Naive thymus-derived CD4-positive, alpha-beta T cell (primary cell): ENCODE measurements at places on chromosomes 1 and 21.

GRCh38 chr1:32352831-32353383 lies 9.4 kb downstream of the FAM229A start:
- DNase-seq: no peak

- DNase-seq: no peak
Measured at GRCh38 chr1:58152697-58153096, 393.8 kb downstream of the OMA1 start.

DNA sequence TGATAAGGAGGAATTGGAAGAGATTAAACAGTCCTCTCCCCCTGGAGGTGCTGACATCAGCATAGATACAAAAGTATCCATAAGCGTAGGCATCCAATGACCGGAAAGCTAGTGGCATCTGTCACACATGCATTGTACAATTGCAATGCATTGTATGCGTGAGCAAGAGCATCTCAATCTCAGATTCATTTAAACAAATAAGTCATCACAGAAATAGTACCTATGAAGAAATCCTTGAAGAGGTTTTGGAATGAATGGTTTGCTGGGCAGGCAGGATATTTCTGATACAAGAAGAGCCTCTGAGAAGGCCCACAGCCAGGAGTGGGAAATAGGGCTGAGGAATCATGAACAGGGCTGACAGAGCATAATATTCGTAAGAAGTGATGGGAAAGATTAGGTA lies 88.9 kb upstream of the ABCD3 start:
- no peak for DNase-seq

DNA sequence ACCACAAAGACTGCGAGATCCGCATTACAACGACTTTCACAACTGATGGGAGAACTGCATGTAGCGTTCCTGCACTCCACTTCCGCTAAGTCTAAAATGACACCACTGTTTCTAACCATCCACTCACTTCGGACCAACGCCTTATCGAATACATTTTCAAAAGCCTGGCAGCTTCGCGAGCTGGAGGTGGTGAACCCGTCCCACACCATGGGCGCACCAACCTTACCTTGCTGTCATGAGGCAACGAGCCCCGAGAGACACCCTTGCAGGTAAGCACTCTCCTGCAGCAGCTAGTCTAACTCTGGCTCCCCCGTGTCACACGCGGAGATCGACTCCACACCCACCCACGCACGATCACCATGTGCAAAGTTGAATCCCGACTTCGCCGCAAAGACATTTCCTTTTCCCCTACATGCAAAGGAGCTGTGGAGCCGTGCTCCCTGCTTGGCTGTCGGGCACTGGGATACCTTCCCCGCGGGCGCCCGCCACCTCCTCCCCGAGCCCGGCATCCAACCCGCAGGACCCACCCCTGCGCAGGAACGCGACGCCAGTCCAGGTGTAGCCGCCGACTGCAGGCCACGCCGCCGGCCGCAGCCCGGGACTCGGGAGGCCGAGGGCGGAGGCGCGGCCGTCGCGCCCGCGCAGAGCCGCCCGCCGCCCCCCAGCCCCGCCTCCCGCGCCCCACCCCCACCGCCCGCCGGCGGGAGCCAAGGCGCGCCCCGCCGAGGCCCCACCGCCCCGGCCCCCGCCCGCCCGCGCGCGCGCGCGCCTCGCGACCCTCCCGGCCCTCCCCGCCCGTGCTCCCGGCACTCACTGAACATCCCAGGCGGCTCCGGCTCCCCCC lies 629 bp downstream of the TAF5L start:
- peak; percentile 45 for DNase-seq

DNA sequence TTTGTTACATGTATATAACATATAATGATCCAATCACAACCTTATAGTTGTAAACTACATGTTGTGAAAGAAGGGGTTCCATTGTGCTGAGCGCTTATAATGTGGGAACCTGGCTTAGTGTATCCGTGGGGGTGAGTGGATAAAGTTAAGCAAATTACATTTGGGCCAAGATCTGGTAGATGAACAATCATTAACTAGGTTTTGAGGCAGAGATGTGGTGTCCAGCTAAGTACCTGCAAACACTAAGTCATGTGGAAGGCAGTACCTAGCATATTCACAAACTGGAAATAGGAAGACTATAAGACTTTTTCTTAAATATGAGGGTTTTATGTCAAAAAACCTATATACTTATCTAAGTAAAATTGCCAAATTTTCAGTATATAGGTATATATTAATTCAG lies 167.2 kb upstream of the PDE4B start:
- no peak for DNase-seq

DNA sequence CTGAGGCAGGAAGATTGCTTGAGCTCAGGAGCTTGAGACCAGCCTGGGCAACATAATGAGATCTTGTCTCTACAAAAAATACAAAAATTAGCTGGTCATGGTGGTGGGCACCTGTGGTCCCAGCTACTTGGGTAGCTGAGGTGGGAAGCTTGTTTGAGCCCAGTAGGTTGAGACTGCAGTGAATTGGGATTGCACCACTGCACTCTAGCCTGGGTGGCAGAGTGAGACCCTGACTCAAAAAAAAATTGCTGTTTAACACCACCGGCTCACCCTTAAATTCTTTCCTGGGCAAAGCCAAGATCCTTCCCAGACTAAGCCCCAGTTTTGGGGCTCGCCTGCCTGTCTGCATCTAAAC lies 6.6 kb upstream of the NSUN4 start:
- DNase-seq: no peak

DNA sequence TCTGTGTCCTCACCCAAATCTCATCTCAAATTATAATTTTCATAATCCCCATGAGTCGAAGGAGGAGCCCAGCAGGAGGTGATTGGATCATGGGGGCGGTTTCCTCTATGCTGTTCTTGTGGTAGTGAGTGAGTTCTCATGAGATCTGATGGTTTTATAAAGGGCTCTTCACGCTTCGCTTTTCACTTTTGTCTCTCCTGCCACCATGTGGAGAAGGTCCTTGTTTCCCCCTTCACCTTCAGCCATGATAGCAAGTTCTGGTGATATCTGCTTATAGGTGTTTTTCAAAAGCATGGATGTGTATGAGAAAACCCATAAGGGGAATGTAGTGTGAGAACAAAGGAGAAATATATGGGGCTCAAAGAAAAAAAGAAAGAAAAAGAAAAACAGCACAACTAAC lies 405.9 kb upstream of the RGS18 start:
- no peak for DNase-seq

DNA sequence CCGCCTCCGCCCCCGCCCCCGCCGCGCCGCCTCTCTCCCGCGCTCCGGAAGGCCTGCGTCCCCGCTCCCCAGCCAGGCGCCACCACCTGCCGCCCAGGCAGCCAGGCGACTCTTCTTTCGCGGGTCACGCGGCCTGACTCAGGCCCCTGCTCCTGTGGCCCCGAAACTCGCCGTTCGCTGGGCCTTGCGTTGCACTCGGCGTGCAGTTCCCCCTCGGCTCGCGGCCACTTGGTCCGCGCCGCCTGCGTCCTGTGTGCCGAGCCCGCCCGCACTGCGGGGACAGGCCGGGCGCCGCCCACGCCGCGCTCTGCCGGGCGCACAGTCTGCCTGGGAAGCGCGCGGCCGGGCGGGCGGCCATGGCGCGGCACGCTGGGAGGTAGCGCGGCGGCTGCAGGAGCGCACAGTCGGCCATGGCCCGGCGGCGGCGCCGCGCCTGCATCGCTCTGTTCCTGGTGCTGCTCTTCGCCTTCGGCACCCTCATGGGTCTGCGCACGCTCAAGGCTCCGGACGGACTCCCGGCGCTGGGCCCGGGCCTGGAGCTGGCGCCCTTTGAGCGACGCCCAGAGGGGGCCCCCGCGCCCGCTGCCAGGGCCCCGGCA lies at the start of gene MANEAL:
MANEAL (plus strand) TSS at position 75 of the 599 bp plus-strand sequence; CDS start at position 411, 336 bp downstream.
- no peak for DNase-seq

DNA sequence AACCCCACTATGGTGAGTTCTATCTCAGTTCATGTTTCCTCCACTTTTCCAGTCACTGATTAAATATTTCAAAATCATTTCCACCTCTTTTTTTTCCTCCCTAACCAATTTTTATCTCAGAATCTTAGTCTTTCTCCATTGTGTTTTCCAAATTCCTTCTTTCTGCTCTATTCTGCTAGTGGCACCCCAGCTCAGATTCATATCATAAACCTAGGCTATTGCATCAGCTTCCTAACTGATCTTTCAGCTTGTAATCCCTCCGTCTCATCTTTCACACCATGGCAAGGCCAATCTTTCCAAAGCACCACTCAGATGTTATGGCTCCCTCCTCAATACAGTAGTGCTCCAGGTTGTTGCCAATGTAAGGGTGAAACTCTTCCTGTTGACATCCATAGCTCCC lies 631.9 kb downstream of the PLPP3 start:
- DNase-seq: no peak

GRCh38 chr1:38210021-38210894 lies 163.7 kb upstream of the POU3F1 start:
- DNase-seq: no peak

DNA sequence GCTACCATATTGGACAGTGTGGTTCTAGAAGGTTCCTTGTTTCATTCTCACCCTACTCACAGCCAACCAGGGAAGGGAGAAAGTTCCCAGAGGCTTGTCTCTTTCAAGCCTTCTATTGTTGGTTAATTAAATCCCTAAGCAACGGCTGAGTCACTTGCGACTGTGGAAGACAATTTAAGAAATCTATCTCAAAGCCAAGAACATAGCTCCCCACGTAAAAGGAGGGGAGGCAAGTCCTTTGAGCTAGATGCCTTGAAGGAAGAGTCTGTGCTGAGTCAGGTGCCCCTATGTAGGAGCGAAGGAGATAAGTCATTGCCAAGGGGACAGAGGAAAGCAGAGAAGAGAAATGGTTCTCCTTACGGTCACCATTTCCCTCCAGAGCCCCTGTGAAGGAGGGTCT lies 79.4 kb upstream of the PPP2R5A start:
- DNase-seq: no peak

GRCh38 chr1:193540511-193540910 lies 354.1 kb upstream of the B3GALT2 start:
- no peak for DNase-seq

DNA sequence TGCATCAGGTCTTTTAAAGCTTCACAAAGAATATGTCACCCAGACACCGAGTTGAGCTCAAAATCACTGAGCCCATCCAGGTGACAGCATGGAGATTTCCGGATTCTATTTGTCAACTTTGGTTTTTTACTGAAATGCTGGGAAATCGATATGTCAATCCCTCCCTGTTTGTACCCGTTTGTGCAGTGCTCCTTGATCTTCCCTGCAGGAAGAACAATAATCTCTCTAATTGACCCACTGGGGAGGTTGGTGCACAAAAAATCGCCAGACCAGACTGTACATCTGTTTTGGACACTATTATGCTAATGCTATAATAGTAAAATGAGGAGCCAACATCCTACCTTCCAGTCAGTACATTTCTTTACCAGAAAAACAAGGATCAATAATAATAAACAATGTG lies 1.8 kb downstream of the BARHL2 start:
- DNase-seq: no peak

GRCh38 chr1:189774721-189775287 lies 702.9 kb downstream of the BRINP3 start:
- DNase-seq: no peak

DNA sequence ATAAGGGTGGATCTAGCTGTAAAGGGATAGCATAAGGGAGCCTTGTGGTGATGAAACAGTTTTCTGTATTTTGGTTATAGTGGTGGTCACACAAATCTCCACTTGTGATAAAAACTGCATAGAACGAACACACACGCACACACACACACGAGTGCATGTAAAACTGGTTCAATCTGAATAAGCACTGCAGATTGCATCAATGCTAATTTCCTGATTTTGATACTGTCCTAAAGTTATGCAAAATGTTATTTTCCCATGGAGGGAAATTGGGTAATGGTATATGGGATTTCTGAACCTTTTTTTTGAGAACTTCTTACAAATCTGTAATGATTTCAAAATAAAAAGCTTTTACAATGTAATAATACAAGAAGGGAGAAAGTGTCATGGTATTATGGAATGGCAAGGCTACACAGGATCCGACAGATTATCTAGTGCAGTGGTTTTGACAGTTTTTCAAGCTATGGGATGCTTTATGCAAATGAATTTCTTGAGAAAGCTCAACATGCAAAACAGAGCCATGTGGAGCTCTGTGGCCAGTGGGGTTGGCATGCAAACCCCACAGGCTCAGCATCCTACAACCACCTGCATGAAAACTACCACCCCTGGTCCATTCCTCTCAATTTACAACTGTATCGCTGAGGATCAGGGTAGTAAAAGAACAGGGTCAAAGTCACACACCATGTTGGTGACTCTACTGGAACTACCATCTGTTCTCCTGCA lies 18.8 kb downstream of the SLC41A1 start:
- DNase-seq: no peak

GRCh38 chr1:36166136-36166535 lies 10.2 kb downstream of the MAP7D1 start:
- no peak for DNase-seq
